ENCODE measurements at places on chromosomes 11 and 22.

- no peak for DNase-seq
Measured at GRCh38 chr22:22547226-22547625, 11.8 kb downstream of the PRAME start.

- no peak for DNase-seq
Measured at GRCh38 chr11:133222425-133223330, 309.6 kb downstream of the OPCML start.

GRCh38 chr11:101666916-101667315 is 83.1 kb upstream of the TRPC6 start:
- no peak for DNase-seq

- DNase-seq: peak; percentile 19
Measured at GRCh38 chr22:35437049-35437448, 37.1 kb downstream of the MCM5 start.

Measured in NCI-H524 (cell line).